ENCODE measurements at places on chromosomes 4 and X.

DNA sequence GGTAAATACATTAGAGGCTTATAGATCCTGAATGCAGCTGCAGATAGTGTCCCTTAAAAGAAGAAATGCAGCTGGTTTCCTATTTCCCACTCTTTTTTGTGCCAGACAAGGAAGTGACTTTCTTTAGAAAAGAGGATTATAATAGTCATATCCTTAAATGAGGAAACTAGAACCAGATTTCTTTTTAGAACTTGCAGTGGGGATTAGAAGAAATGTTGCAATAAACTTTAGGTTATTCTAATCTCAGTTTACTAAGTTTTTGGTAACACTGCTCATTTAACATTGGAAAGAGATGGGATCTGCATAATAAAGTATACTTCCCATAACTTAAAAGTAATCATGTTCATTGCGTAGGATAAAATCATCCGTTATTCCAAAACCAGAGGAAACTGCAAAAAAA lies 101.9 kb downstream of the SLIT2 start:
- DNase-seq = no peak

- no peak for DNase-seq
These were observed 1453.4 kb downstream of the STIM2 start for GRCh38 chr4:28313729-28314713.

DNA sequence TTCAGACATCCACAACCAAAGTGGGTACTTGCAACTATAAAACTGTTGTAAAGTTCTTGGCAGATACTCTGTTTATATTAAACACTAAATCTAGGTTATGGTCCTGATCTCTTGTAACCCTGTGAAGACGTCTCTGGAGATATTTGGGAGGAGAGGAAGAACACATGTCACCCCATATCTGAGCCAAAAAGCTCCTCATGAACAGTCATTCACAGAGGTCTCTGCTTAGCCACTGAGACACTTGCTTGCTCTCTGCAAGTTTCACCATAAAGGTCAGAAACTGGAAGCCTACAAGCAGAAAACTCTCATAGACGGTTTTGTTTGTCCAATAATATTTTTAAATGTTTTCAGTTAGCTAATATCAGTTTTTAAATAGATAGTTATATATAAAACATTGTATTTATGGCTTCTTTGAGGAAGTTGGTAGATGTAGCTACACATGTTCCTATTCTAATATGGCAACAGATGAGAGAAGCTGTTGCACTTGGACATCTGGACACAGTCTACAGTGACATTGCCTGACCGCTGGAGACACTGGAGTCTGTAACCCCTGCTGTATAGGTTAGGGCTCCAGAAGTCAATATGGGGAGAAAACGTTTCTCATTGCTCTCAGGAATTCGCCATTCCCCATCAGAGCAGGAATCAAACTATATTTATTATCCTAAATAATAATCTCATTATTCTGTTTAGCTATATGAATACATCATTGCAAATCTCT lies 73.6 kb downstream of the C4orf46 start:
- no peak for DNase-seq

DNA sequence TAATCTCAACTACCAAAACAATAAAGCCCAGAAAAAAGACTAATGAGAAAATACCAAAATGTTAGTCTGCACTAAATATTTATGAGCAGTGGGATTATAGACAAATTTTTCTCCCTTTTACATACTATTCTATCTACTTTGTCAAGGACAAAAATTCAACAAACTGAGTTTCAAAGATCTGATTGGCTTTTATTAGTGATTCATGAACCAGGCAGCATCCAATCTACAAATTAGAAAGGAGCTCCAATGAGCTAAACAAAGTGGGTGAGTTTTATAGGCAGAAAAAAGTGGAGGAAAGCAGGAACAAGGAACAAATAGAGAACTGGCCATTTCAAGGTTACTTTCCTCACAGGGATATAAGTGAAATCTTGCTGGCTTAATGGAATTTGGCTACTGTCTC lies 24.4 kb upstream of the SH3KBP1 start:
- DNase-seq = no peak

- no peak for DNase-seq
These were observed 3.2 kb downstream of the TMEM164 start for GRCh38 chrX:110006161-110006560.

GRCh38 chrX:15854080-15854655 lies 445 bp downstream of the AP1S2 start:
- DNase-seq = no peak

- DNase-seq = no peak
These were observed 2.8 kb upstream of the NKX1-1 start for GRCh38 chr4:1409079-1409478.

DNA sequence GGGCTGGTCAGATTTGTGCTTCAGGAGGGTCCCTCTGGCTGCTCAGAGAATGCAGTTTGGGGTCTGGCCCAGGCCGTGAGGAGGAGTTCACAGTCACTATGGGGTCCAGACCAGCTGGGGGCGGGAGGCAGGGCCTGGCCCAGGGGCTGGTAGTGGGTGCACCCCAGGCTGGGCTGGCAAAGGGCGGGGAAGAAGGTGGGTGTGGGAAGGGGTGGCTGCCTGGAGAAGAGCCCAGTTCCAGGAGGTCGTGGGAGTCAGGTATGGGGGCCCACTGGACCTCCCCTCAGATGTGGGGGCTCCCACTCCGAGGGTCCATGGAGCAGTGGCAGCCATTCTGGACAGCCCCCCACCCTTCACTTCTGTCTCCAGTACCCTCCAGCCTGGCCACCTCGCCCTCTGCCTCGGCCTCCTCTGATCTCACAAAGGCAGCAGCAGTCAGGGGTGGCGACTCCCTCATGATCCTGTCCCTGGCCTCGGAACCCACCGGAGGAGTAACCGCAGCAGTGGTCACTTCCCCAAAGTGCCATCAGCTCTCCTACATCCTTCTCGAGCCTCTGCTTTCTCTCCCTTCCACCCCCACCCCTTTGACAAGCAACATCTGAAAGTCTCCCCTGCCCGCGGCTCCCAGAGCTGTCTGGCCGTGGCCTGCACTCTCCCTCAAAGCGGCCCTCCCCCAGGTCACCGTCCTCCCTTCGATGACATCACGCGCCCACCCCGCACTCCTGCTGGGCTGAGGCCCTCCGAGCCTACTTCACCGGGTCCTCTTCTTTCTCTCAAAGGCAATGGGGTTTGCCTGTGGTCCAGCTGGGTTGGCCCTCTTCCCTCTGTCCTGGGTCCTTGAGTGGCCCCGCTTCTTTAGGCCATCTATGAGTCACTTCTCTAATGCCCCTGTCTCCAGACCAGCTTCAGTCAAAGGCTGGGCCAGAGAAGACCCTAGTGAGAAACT lies 1.7 kb upstream of the SLC6A8 start:
- no peak for DNase-seq

DNA sequence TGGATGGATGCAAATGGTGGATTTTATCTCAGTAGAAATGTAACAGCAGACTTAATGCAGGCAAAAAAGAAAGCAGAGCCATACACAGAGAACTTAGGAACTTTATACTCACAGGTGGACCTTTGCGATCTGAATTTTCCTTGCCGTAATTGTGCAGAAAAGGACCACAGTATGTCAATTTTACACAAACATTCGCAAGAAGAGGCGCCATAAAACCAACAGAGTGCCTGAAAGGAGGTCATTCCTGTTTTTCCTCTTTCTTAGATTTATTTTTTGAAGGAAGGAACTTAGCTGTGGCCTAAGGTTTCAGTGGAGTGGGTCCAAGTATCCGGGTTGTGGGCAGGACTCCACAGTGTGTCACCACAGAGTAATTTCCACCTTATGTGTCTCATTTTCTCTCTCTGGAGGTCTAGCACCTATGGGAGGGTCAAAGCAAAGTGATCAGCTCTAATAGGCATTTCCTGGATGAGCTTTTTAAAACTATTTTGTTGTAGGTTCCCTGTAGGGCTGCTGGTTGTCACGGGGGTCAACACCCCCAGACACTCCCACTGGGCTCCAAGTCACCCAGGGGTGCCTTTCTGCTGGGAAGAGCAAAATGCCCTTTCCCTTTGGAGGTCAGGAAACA lies 24.7 kb upstream of the PBDC1 start:
- DNase-seq = no peak

- DNase-seq = no peak
These were observed 143.4 kb downstream of the AREG start for GRCh38 chr4:74588350-74588749.

GRCh38 chr4:153764601-153765368 lies 5.0 kb upstream of the RNF175 start:
- no peak for DNase-seq
